Astrocyte of the spinal cord (primary cell): ENCODE measurements at places on chromosomes 7 and 10.

GRCh38 chr10:97648562-97649404 is 8.3 kb downstream of the PI4K2A start:
- peak; percentile 89 for DNase-seq

DNA sequence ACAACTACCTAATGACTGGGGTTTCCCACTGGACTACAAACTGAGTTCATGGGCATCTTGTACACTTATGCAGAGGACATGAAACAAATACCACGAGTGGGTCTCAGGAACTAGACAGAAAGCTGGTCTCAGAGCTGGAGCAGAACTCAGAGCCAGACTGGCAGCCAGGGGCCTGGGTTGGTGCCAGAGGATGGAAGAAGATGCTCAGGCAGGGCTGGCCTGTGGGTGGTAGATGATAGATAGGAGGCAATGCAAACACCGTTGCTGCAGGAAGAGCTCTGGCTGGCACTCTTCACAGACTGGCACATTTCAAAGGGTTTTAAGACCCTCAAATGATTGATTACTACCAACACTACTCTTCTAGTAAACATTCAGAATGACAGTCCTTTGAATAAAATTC is 28.8 kb downstream of the ENO4 start:
- DNase-seq = no peak

- DNase-seq = no peak
Measured at GRCh38 chr10:64786989-64787388, 1265.8 kb downstream of the REEP3 start.

- DNase-seq = no peak
Measured at GRCh38 chr7:155461631-155462030, 3.7 kb downstream of the EN2 start.

- DNase-seq = no peak
Measured at GRCh38 chr7:143069912-143070500, 17.9 kb downstream of the OR6V1 start.

GRCh38 chr7:30771880-30772425 is 736 bp downstream of the MINDY4 start:
- DNase-seq = peak; percentile 19

GRCh38 chr7:86911659-86912058 is 147.8 kb downstream of the ELAPOR2 start:
- DNase-seq = no peak
